ENCODE measurements at places on chromosomes 5 and 9.

- DNase-seq: no peak
These were observed 16.8 kb downstream of the PRDM6 start for GRCh38 chr5:123105864-123106263.

- no peak for DNase-seq
These were observed 88.7 kb downstream of the PIP5K1B start for GRCh38 chr9:68793605-68794343.

- DNase-seq: no peak
These were observed 92.1 kb downstream of the SYK start for GRCh38 chr9:90893706-90894105.

DNA sequence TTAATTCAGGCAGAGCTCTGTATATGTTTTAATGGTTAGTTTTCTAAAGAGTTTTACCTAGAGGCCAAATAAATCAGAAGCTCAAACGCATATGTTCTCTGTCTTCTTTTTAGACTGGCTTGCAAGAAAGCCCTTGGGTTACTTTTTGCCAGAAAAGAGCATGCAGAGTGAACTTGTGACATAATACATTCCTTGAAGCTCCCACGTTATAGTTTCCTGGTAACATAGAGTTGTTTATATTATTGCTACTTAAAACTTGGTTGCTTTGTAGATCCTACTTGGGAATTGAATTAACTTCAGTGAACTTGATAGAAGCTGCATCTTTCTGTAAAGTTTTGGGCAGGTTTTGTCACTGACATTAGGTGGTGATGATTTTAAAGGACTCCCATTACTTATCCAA lies 102.9 kb downstream of the C9orf152 start:
- no peak for DNase-seq

DNA sequence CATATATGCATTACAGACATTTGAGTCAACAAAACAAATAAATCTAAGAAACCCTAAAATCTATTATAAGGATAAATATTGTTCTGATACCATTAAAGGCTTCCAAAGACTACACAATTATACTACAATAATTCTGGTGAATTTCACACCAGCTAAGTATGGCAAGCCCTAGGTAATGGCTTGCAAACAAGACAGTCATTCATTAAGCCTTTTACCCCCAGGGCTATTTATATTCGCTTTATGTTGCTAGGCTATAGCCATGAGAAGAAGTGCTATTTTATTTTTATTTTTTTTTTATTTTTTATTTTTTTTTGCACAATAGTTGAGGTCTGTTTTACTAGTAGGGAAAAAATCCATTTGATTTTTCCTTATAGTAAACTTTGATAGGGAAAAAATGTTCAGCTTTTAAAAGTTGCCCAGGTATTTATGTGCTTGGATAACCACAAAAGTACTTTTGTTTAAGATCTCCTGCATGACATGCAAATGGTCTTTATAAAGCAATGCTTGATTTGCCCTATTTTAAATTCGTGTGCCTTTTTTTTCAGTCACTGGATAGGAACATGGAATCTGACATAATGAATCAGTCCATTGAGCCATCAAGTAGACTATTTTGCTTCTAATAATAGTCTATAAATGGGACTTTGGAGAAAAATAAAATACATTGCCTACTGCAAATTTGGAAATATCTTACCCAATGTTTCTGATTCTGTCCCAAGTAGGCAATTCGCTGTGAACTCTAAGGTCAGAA lies 946.3 kb upstream of the COX7C start:
- DNase-seq: no peak

- no peak for DNase-seq
These were observed 224.3 kb downstream of the AOPEP start for GRCh38 chr9:94950579-94951323.

DNA sequence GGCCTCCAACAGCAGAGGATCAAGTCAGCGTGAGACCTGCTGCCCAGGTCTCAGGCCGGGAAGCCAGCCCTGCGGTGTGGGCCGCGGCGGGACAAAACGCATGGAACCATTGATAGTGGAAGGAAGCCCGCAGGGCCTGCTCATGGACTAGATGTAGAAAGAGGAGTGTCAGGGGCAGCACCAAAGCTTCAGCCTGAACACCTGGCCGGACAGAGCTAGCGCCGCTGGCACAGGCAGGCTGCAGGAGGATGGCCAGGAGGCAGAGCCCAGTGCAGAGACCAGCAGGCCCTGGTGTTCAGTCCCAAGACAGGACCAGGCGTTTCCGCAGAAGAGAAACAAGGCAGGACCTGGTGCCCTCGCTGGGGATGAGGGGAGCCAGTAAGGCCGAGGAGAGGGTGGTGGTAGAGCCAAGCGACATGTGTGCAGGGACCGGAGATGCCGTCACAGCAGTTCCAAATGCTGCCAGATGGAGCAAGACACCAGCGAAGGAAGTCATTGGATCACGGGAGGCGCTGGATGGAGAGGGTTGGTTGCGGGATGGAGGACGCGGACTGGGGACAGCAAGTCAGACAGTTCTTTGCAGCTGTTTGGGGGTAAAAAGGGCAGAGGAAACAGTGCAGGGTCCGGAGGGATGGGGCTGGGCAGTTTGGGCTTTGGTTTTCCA lies 42.1 kb upstream of the OLFM1 start:
- DNase-seq: no peak

GRCh38 chr5:40801771-40802562 lies 3.8 kb upstream of the PRKAA1 start:
- DNase-seq: no peak

DNA sequence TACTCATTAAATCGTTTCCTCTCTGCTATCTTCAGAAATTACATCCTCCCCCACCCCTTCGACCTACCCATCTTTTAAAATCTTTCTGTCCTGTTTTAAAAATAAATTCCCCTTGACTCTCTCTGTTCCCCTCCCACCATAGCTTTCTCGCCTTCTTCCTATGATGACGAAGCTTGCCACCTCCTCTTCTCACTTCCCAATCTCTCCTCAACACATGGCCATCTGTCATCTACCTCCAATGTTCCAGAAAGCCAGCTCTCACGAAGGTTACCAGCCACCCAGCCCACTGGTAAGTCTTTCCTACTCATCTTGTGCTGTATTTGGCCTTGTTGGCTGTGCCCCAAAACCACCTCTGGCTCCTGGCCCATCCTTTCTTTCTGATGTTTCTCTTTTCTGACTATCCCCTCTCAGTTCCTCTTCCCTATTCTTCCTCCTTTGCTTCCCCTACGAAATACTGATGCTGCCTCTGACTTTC lies 346.3 kb downstream of the ENC1 start:
- DNase-seq: no peak

DNA sequence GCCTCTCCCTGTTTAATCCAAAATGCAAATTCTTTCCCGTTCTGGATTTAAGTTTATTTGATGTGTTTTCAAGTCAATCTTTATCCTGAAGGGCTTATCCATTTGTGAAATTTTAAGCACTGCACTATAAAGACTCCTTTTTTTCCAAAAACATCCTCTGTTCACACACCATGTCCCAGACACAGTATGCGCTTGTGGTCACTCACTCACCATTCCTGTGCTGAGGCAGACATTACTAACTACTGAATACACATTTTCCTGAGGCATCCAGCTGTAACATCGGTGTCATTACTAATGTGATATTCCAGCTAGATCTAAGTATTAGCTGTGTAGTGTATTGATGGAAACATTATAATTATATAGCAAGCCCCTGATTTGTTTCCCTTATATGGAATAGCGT lies 298.4 kb downstream of the KCTD16 start:
- DNase-seq: no peak

DNA sequence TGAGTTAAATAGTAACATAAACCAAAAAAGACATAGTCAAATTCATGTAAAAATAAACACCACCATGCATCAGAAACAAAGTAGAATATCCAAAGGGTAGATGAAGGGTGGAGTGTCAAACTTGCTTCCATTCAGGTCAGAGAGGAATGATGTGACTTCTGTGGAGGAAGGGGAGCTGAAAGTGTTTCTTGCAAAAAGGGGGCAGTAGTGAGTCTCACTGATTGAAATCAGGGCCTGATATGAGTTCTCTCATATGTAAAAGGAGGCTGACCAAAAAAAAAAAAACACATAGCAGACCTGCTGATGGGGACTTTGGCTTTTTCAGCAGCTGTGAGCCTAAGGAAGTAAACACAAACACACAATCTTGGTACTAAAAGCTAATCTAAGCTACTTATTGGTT lies 38.8 kb upstream of the RGMB start:
- DNase-seq: no peak

- DNase-seq: no peak
These were observed 34.4 kb upstream of the RNU6ATAC start for GRCh38 chr9:134198791-134199190.

DNA sequence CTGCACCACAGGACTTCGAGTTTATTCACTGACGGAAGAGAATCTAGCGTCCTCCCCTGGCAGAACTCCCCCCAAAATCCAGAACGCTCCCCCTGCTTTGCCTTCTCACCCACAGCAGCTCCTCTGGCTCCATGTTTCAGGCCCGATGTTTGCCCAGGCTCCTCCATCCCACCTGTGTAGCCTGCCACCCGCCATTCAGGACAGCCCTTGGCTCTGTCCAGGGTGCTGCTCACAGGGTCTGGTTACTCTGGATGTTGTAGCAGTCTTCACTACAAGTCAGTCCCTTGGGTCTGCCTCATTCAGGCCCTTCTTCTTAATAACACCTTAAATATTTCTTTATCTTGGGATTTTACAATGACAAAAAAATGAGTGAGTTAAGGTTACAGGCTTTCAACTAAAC lies 41.3 kb upstream of the SV2C start:
- DNase-seq: no peak

- DNase-seq: no peak
These were observed 12.1 kb downstream of the TGFBI start for GRCh38 chr5:136040746-136041415.

GRCh38 chr5:12313602-12314001 lies 409.4 kb upstream of the CTNND2 start:
- no peak for DNase-seq

GRCh38 chr5:124182133-124182532 lies 564.3 kb downstream of the ZNF608 start:
- no peak for DNase-seq

DNA sequence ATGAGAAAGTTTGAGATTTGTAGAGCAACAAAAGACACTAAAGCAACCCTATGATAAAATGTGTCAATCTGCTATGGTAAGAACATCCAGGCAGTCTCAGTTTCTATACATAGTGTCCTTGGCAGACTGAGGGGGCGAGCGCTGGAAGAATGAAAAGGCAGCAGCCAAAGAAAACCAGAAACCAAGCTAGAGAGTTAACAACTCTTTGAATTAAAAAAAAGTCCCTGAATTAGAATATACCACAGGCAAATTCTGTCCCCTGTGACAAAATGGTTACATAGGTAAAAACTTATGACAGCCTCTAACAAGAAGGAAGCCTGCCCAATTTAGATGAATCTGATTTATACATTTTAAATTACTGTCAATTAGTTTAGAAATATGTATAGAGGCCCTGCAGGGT lies 106.7 kb downstream of the OXCT1 start:
- DNase-seq: no peak

DNA sequence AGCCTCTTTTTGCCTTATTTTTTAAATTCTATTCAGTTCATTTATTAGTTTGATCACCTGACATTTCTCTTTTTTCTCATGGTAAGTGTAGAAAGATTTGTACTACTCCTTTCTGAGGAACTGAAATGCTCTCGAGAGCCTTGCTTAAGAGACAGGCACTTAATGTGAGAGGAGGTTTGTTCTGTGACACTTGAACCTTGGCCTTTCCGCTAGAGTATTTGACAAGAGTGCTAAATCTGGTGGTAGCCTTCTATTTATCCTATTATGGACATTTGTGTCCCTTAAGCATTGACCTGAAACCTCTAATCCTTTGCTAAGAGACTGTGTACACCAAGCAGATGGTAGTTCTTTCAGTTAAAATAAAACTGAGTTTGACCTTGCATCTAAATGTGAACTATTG lies 805.0 kb upstream of the PTPRD start:
- DNase-seq: no peak

DNA sequence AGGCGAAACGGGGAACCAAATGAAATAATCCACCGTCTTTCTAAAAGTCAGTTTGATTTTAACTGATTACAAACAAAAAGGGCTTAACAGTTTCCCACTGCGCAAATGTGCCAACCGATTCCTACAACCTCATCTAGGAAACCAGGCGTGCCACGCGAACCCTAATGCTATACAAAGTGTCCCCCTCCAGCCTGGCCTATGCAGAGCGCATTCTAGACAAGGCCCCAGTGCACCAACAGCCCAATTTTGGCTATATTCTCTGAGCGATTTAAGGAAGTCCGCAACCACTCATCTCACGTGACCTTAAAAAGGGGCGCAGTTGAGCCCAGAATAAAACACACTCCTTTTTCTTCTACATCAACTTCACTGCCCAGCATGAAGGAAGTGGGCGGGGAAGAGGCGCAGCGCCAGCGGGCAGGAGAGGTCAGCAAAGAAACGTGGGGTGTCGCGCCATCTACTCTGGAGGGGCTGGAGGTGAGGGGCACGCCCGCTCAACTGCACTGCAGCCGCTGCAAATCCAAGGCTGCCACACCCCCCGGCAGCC lies 779 bp downstream of the FAM13B start:
- DNase-seq: peak; percentile 19

All from activated CD4-positive, alpha-beta T cell treated with anti-CD3 and anti-CD28 coated beads, Interleukin-2, amount 50 U/mL, for 4 hours (primary cell).